ENCODE measurements at places on chromosomes 6 and 20.

DNA sequence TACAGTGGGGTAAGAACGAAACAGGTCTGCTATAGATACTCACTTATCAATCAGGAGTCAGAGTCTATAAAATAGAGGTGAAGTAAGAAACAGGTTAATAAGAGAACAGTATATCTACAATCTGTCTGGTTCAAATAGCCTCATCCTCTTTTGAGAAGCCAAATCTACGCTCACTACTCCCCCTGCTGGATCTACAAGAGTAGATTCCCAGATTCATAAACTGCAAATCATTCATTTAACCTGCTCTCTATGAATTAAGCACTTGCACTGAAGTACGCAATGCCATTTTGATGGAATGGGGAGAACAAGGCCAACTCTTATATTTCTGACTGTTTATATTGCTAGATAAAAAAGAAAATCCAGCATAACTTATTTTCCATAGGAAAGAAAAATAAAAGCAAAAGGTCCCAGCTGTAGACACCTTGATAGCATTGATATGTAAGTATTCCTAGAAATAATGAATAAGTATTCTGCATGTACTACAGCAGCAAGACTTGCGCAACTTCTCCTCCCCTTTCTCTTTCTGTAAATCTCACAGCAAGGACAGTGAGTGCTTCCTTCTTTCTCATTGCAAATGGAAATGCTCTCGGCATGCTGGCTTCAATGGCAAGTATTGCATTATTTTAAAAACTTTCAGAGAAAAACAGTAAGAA lies 92.3 kb downstream of the RFX6 start:
- DNase-seq = no peak

DNA sequence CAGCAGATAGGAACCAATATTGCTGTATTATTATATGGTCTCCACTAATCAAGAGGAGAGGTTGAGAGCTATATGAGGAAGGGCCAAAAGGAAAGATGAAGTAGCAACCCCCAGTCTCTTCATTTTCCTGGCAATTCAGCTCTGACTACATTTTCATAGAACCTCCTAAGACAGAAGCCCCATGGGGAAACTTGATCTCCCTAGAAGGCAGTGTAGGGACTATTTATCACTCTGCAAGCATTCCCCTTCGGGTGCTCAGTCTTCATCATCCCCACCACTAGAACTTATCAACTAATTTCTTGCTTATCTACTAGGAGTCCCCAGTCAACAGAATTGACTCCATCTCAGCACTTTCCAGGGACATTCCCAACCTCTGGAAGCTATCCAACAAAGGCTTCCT lies 25.5 kb upstream of the ITCH start:
- DNase-seq = no peak

DNA sequence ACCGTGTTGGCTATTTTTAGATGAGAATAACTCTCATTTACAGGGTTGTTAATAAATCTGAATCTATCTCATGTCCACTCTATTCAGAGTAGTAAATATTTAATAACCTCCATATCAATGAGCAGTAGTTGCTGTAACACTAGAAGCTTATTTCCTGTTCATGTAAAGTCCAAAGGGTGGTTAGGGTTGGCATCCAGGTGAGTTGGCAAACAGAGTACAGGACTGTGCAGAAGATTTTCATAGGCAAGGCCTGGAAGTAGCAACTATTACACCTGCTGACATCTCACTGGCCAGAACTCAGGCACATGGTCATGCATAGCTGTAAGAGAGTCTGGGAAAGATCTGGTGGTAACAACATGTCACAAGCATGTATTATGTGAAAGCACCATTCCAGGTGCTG lies 147.5 kb downstream of the PHF3 start:
- DNase-seq = no peak

- DNase-seq = no peak
Observed at GRCh38 chr6:36368921-36369865, 18.3 kb downstream of the ETV7 start.

- no peak for DNase-seq
Observed at GRCh38 chr20:62027116-62027515, 38.6 kb downstream of the TAF4 start.

- no peak for DNase-seq
Observed at GRCh38 chr6:63525186-63525878, 46.9 kb upstream of the LOC128125822 start.

DNA sequence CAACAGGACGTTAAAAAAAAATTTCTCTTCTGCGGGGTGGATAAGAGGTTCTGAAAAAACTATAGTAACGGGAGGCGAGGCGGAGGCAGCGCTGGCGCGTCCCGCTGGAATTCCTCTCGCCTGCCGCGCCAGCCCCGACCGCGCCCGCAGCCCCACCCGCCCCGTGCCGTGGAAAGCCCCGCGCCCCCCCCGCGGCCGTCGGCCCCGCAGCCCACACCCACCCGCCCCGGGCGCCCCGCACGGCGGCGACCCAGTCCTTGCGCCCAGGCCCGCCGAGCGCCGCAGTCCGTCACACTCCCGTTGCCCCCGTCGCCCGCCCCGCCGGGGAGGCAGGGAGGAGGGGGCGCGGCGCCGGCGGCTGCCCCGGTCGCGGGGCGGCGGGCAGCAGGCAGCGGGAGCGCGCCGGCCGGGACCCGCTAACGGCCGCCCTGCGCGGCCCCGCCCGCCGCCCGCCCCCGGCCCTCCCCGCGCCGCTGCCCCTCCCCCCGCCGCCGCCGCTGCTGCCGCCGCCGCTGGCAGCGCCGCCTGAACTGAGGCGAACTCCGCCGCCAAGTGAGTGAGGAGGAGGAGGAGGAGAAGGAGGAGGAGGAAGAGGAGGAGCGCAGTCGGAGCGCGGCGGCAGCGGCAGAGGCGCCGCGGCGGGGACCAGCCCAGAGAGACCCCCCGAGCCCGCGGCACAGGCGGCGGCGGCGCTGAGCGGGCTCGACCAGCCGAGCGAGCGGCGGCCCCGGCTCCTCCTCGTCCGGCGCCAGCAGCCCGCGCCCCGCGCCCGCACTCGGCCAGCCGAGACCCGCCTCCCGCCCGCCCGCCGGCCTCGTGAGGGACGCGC lies at the start of gene QKI:
Gene QKI, plus strand, starts transcription at position 602 of the 829 bp plus-strand sequence. CDS start 476 bp downstream, outside the sequence.
- DNase-seq = peak; percentile 67

DNA sequence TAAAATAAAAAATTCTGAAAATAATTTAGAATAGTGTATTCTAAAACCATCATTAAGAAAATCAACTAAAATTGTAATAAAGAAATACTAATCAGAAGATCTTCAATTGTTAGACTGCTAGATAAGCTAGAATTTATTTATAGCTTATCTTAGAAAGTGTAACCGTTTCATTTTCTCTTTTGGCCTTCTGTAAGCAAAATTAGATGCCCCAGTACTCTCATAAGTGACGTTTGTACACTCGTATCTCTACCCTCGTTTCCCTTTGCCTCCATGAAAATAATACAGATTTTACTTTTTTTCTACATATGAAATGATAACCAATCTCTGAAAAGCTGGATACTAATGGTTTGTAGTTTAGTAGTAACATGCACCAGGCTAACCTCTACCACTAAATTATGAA lies 19.8 kb downstream of the DSE start:
- DNase-seq = no peak

DNA sequence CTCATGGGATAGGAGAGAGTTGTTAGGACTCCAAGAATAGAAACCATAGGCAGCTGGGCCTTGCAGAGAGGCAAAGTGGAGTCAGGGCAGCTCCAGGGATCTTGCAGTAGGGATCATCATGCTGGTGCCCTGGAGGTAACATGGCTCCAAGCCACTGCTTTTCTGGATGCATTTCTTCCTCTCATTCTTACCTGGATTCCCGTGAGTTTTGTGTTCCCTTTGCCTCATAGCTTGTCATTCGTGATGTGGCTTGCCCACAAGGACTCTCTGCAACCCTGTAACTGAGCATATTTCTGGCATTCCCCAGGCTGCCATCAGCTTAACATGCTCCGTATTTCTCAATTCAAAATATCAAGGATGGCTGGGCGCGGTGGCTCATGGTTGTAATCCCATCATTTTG lies 5.3 kb downstream of the NHLRC1 start:
- DNase-seq = no peak

GRCh38 chr6:32967151-32968091 lies 973 bp upstream of the BRD2 start:
- no peak for DNase-seq

DNA sequence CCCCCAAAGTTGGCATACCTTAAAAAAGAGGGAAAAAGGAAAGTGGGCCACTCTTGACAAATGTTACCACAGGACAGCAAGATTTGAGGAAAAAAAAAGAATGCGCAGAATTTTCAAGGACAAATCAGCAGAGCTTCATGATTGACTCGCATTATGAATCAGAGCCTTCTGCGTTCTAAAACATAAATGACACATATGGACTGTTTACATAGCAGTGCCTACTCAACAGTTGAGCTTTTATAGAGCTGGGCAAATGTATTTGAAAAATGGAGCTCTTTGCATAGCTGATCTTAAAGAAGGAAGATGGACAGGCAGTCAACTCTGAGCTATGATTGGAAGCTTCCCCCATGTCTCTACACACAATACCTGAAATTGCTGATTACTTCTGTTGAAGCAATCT lies 213.2 kb upstream of the NT5E start:
- DNase-seq = no peak

GRCh38 chr20:52457826-52458225 lies 266.2 kb upstream of the ZFP64 start:
- DNase-seq = no peak

GRCh38 chr20:42338294-42339201 lies 720.4 kb upstream of the CHD6 start:
- no peak for DNase-seq

GRCh38 chr20:47591231-47591630 lies 89.5 kb downstream of the NCOA3 start:
- DNase-seq = no peak

DNA sequence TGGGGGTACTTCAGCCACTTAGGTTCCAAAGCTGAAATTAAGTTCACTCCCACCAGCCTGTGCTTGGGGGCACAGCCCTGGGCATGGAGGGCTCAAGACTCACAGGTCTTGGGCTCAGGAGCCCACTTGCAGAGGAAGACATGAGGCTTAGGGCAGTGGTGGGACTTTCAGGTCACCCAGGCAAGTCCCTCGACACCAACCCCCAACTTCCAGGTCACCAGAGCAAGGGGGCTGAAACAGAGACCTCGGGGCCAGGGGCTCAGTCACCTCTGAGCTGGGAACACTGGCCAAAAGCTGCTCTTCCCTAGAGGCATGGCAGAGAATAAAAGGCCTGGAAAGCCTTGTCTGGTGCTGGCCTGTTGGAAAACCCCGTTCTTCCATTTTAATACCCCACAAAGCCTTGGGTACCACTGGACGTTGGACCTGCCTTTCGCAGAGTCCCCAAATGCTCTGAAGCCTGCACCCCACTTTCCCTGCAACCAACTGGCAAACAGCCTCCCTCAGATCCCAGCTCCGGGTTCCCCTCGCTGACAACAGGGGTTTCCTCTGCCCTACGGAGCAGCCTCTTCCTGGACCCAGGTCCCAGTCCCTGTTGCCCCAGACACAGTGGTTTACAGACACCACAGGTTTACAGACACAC lies 160.9 kb upstream of the PMEPA1 start:
- no peak for DNase-seq

- no peak for DNase-seq
Observed at GRCh38 chr20:41848180-41848579, 230.0 kb upstream of the CHD6 start.

- no peak for DNase-seq
Observed at GRCh38 chr6:70079241-70079640, 212.9 kb downstream of the COL19A1 start.

GRCh38 chr6:148405894-148406293 lies 63.3 kb downstream of the SASH1 start:
- no peak for DNase-seq

GRCh38 chr6:168765752-168766151 lies 324.8 kb downstream of the SMOC2 start:
- no peak for DNase-seq

- DNase-seq = no peak
Observed at GRCh38 chr20:43528258-43528875, 20.9 kb downstream of the L3MBTL1 start.

- no peak for DNase-seq
Observed at GRCh38 chr6:108564178-108564577, 3.5 kb downstream of the FOXO3 start.

GRCh38 chr6:135465307-135465706 lies 32.2 kb downstream of the AHI1 start:
- no peak for DNase-seq

DNA sequence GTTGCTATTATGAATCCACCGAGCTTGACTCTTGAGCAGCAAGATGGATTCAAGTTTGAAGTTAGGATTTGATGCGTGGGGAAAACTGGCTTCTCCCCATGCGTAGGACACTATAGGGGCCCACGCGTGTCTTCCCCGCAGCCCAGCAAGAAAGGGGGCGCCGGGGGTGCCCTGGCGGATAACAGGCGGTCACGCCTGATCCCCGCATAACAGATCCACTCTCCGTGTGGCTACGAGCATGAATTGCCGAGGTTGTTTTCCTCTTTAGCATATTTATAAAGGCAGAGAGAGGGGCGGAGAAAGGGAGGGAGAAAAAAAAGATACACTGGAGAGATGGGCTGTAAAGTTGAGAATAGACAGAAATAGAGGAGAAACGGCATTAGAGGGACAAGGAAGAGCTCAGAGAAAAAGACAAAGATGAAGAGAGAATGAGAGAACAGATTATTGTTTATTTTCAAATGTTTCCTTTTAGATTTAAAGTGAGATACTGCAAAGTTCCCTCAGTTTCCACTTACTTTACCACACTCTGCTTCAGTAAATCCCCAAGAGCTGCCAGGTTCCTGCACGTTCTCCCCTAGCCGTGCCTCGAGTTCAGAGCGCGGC lies 32.0 kb downstream of the TFAP2A start:
- DNase-seq = no peak

DNA sequence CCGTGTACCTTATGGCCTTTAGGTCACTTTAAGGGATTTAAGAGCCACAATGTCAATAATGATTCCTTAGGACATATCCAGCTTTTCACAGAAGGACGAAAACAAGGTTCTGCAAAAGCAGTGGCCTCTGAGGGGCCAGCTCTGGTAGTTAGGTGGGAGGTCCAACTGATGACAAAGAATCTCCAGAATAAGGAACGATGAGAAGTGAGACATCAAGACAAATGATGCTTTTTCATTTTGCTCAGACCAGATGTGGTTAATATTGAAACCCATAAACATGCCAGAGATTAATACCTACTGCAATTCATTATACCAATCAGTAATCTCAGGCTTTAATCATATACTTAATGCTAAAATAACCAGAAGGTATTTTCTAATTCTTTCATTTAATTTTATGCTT lies 1.9 kb downstream of the C6orf58 start:
- DNase-seq = no peak

DNA sequence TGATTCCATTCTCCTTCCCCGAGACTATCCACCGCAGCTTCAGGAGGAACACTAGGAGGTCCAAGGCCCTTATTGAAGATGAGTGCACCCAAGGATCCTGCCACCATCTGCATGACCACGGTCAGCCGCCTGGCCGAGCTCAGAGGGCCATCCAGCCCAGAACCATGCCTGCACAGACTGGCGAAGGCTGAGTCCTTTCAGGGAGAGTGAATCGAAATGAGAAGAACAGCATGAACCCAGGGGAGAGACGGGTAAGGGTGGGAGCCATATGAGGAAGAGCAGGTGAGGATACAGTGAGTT lies 26.3 kb downstream of the SERPINB6 start:
- no peak for DNase-seq

- no peak for DNase-seq
Observed at GRCh38 chr20:58677808-58678207, 14.8 kb upstream of the NPEPL1 start.
